ENCODE measurements at places on chromosomes 2 and 18.

GRCh38 chr18:31061945-31062344, 19.4 kb upstream of the DSC3 start:
- DNase-seq, result no peak

- peak; percentile 62 for DNase-seq
Observed at GRCh38 chr18:48539406-48540250, 797 bp downstream of the CTIF start.

DNA sequence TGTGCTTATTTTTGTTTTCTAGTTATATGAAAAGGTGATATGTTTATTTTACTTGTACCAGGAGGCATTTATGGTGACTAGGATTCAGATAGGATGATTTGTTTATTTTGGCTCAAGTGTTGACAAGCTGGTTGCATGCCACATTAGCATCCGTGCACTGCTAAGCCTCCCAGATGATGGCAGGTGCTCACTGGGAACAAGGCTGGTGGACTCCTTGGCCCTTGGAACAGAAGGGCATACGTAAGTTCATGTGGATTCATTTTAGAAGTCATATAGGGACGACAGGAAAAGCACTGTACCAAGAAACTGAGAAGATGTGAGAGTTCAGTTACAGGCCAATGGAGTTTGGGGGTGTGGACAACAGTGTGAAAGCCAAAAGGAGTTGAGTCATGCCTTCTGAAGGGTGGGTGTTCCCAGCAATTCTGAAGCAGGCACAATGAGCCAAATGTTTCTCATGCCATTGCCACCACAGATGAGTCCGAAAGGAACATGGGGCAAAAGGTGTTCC, 166.2 kb downstream of the PHLPP1 start:
- DNase-seq, result peak; percentile 97

DNA sequence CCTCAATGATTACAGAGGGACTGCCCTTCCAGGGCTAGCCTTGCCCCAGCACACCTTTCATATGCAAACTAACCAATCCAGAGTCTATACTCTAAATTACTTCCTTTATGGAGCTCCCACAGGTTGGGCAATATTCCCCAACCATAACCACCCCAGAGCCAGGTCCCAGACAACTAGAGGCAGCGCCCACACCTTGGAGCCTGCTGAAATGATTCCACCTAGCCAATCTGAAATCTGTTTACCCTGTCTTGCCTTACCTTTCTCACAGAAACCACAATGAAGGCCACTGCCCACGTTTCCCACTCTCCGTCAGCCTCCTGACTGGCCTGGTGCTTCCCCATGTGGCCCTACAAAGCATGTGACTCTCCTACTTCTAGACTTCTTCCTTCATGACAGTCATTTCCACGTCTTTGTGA, 62.0 kb downstream of the REEP1 start:
- DNase-seq, result no peak

GRCh38 chr18:21163647-21164547, 52.3 kb upstream of the ROCK1 start:
- peak; percentile 86 for DNase-seq

- DNase-seq, result no peak
Observed at GRCh38 chr2:227772197-227772661, 26.5 kb downstream of the SCYGR8 start.

- DNase-seq, result peak; percentile 26
Observed at GRCh38 chr2:58428096-58429013, 187.2 kb upstream of the FANCL start.

GRCh38 chr2:118430510-118431164, 342.4 kb downstream of the INSIG2 start:
- DNase-seq, result no peak

GRCh38 chr18:11387880-11388279, 221.5 kb upstream of the SLC35G4 start:
- DNase-seq, result peak; percentile 64

- no peak for DNase-seq
Observed at GRCh38 chr2:221258464-221258863, 313.6 kb downstream of the EPHA4 start.

DNA sequence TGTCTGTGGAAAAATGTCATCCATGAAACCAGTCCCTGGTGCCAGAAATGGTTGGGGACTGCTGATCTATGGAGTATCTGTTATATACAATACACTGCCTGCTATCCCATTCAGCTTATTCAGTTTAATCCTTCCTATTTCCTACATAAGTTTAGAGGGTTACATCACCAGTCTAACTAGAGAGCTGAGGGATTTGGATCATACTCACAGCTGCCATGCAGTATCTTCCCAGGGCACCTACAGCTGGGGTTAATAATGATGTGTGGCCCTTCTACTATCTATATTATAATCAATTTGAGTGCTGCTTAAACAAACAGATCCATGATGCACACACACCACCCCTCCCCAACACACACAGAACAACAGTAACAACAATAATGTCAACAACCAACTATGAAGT, 524.0 kb downstream of the LRRTM4 start:
- no peak for DNase-seq

GRCh38 chr18:44973282-44973681, 292.6 kb downstream of the SETBP1 start:
- no peak for DNase-seq

GRCh38 chr2:154374416-154374815, 324.1 kb upstream of the KCNJ3 start:
- DNase-seq, result no peak

- DNase-seq, result no peak
Observed at GRCh38 chr2:84487298-84487996, 28.4 kb upstream of the SUCLG1 start.

- no peak for DNase-seq
Observed at GRCh38 chr2:10249798-10250197, 52.9 kb upstream of the HPCAL1 start.

DNA sequence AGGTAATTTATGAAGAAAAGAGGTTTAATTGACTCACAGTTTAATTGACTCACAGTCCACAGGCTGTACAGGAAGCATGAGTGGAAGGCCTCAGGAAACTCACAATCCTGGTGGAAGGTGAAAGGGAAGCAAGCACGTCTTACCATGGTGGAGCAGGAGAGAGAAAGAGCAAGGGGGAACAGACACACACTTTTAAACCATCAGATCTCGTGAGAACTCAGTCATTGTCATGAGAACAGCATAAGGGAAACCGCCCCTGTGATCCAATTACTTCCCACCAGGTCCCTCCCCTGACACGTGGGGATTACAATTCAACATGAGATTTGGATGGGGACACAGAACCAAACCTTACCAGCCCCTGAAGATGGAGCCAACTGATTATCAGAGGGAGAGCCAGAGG, 11.2 kb upstream of the PUM2 start:
- no peak for DNase-seq

GRCh38 chr2:100104718-100105677, 37.4 kb downstream of the AFF3 start:
- DNase-seq, result peak; percentile 43

DNA sequence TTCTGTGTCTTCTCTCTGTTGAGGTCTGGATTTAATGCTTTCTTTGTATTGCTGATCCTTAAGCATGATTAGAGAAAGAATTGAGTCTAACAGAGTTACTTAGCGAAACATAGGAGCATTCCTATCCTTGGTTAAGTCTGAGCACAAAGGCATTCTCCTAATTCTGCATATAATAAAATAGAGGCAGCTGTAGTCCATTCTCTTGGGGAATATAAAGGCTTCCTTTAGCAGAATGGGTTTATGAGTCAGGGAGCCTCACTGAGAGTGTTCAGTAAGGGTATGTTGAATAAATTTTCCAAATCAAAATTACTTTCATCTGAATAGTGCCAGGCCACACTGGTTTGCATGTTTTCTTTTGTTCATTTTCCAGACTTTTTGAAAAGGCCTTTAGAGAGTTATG, 101.5 kb downstream of the GALNT1 start:
- DNase-seq, result no peak

GRCh38 chr2:241363426-241363825, 7.3 kb downstream of the FARP2 start:
- DNase-seq, result no peak

- no peak for DNase-seq
Observed at GRCh38 chr18:52337276-52337675, 2.7 kb upstream of the DCC start.

DNA sequence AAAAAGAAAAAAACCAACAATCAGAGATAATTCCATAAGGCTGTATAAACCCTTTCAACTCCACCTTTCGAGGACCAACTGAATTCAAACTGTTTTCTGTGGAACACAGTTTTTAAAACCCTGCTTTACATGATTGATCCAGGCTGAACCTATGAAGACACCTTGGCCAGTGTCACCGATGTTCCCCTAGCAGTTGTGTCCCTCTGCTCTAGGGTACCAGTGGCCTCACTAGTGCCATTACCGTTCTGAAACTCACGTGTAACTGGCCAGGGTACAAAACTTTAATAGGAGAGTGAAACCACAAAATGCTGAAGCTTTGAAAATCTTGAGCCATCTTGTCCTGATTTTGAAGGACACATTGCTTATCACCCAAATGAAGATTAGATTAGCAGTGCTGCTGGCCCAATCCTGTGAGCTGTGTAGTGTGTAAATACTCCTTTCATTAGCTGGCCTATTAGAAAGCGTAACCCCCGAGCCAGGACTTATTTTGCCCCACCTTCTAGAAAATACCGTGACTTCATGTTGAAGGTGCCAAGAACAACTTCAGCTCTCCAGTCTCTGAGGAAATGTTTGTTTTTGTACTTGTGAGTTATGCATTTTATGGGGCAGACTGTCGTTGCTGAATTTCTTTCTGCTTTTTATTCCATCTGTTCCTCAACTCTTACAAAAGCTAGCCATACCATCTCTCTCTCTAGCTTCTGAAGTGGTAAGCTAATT, 147.8 kb upstream of the MAP3K20 start:
- peak; percentile 69 for DNase-seq

DNA sequence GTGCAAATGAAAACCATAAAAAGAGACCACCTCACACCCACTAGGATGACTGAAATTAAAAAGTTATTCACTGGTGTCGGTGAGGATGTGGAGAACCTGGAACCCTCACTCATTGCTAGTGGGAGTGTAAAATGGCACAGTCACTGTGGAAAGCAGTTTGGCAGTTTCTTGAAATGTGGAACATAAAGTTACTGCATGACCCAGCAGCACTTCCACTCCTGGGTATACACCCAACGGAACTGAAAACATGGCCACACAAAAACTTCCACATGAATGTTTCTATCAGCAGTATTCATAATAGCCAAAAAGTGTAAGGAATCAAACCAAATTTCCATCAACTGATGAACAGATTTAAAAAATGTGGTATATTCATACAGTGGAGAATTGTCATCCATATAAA, 65.1 kb upstream of the SLC66A3 start:
- no peak for DNase-seq

GRCh38 chr2:80499095-80499494, 194.5 kb upstream of the LRRTM1 start:
- peak; percentile 26 for DNase-seq

GRCh38 chr2:119482481-119483394, 41.5 kb downstream of the SCTR start:
- DNase-seq, result no peak

DNA sequence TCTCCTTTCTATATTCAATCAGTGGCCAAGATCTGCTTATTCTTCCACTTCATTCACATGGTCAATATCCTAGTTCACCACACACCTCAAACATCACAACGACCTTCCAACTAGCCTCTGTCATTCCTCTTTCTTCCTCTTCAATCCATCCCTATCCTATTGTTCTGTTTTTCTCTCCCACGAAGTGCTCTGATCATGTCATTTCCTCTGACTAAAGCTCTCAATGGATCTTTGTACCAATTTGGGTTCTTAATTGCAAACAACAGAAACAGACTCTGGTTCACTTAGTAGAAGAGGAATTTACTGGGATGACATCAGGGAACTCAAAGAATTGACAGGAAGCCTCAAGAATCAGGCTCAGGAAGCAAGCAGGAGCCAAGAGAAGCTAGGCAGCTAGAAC, 23.5 kb downstream of the WNT10A start:
- no peak for DNase-seq

DNA sequence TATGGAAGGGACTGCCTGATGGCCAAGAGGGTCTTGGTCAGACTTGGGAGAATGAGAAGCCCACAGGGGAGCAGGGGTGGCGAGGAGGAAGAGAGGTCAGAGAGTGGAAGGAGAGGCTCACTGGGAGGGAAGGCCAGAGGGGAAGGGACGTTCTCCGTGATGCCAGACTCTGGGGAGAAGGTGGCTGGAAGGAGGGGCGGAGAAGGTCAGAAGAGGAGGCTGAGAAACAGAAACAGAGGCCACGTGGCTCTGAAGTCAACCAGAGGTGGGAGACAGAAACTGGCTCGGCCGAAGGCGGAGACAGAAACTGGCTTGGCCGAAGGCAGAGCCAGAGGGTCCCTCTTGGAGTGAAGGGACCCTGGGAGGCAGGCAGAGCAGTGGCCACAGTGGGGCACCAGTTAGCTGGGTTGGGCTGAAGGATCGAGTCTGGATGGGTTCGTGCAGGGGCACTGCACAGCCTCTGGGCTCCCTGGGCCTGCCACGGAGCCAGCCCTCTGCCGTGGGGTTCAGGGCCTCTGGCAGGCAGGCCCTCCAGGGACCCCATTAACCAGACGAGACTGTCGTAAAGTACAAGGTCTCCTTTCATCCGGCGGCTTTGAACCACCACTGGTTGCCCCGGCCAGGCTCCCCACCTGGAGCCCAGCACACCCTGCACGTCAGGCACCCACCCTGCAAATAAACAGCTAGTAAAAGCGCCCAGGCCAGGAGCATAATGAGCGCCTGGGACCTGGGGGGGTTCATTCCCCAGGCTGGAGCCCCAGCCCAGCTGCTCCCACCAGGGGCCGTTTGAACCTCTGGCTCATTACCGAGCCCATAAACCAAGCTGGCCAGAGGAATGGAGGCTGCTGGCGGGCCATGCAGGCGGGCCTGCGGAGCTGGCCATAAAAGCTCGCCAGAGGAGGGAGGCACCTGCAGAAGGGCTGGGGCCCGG, 218.8 kb downstream of the DYSF start:
- DNase-seq, result no peak

DNA sequence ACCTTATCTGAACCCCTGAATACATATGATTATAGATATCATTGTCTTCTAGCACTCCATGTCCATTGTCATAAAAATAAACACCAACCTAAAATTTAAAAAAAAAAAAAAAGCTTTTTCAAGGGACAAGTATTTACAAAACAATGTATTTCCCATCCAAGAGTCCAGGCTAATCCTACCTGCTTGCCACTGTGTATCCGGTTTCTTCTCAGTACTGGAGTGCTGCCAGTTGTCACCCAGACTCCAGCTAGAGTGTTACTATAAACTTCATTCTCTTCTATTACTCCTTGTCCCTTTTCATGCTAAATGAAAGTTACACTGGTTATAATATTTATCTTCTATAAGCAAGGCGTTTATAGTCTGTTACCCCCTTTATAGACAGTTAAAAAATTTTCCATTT, 35.8 kb downstream of the MSH6 start:
- no peak for DNase-seq

DNA sequence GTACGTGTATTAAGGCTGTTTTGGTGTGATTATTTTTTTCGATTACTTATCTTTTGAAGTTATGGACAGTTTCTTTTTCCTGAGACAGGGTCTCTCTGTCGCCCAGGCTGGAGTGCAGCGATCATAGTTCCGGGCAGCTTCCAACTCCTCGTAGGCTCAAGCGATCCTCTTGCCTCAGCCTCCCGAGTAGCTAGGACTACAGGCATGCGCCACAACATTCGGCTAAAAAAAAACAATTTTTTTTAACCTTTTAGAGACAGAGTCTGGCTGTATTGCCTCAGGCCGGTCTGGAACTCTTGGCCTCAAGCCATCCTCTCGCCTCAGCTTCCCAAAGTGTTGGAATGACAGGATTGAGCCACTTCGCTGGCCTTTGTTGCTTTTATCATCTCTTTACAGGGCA, 945 bp downstream of the HAT1 start:
- DNase-seq, result peak; percentile 67

All from EL (cell line).